ENCODE measurements at places on chromosomes 11 and 22.
A peak's percentile ranks its signal among the peaks of the same experiment; 100 is the strongest.

DNA sequence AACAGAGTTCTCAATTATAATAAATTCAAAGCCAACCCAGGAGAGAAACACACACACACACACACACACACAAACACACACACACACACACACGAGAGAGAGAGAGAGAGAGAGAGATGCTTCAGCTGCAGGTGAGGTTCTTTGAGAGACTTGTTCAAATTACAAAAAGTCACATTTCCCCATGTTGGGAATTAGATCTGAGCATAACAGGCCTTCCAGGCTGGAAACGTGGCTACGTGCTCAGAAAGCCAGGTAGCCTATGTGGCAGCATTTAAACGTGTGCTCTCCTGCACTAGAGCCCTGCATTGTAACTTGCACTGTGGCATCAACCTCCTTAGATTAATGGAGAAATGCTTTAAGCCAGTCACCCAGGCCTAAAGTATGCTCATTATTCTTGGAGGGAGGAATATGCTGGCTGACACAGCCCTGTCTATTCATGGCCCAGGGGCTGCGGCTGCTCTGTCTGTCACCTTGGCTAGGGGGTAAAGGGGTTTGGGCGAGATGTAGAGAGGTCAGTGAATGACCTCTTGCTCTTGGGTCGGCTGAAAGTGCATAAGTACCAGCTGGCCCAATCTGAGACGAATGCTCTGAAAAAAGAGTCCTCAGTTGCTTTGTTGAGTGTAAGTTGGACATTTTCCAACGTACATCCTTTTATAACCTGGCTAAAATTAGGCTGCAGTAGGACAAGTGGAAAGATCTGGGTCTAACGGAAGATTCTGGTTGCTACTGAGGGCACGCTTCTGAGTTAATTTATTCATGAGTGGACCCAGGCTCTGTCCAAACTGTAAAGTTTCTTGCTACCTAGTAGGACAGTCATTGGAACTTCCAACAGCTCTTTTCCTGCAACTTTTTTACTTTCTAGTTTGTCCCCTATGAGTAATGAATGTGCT is 171.1 kb upstream of the SEZ6L start:
- DNase-seq, result no peak

GRCh38 chr11:86799680-86800075 is 664 bp upstream of the PRSS23 start:
- DNase-seq, result peak; percentile 52

DNA sequence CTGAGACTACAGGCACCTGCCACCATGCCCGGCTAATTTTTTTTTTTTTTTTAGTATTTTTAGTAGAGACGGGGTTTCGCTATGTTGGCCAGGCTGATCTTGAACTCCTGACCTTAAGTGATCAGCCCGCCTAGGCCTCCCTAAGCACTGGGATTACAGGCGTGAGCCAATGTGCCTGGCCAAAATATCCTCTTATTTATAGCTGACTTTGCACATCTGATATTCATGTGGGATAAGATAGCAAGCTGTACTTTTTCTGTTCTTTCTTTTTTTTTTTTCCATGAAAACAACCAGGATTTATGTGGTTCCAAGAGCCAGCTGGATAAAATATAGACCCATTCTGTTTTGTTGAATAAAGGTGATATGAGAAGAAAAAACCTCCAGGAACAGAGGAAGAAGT is 12.1 kb upstream of the XBP1 start:
- DNase-seq, result no peak

DNA sequence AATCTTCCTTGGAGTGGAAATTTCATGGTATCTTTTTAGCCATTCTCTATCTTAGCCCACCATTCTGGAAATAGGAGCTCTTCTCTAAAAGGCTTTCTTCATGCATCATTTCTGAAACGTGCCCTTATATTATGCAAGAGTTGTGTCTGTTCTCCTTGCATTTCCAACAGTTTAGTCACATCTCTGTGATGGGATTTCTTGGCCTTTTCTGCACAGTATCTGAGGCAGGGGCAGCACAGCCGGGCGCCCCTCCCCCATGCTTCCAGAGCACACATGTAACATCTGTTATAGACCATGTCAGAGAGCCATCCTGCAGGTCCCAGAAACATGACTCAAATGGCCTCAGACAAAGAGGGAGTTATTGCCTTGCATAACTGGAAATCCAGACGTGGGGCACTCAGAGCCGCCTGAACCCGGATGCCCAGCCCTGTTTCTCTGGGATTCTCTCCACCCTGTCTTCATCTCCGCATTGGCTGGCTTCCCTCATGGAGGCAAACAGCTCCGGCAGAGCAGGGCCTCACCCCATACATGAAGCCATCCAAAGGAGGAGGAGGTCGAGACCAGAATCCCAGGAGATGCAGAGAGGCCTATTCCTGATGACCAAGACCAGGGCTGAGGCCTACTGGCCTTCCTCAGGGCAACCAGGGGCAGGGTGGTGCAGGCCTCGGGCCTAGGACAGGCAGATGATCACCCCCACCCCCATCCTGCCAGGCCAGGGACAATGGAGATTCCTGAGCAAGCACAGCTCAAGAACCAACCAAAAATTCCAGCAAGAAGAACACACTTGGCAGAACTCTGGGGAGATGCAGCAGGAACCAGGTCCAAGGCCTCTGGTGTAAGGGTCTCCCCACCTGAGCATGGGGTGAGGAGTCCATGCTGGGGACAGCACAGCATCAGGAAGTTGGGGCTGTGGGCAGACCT is 61.3 kb downstream of the IGLL5 start:
- no peak for DNase-seq

- DNase-seq, result no peak
These were observed 11.9 kb upstream of the PRG2 start for GRCh38 chr11:57402188-57403002.

DNA sequence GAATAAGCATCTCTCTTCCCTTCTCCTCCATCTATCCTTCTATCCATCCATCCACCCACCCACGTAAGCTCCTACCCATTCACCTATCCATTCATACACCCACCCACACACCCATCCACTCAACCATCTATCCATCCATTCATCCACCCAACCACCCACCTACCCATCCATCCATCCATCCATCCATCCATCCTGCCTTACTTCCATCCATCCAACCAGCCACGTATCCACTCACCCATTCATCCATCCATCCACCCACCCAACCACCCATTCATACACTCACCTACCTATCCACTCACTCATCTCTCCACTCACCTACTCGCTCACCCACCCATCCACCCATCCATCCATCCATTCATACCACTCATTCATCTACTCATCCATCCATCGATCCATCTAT is 13.2 kb downstream of the TNNT3 start:
- no peak for DNase-seq

GRCh38 chr11:20250644-20251247 is 90.5 kb upstream of the DBX1 start:
- no peak for DNase-seq

GRCh38 chr11:72012897-72013721 is 14.4 kb downstream of the IL18BP start:
- DNase-seq, result peak; percentile 64

- no peak for DNase-seq
These were observed 25.6 kb downstream of the APLP2 start for GRCh38 chr11:130095326-130095725.

- no peak for DNase-seq
These were observed at the start of gene FBLN1 for GRCh38 chr22:45502215-45503049. FBLN1 (plus strand) TSS chr22:45502883; CDS start chr22:45502986, 103 bp downstream.

GRCh38 chr11:44010789-44011251 is 37.0 kb upstream of the ACCSL start:
- peak; percentile 8 for DNase-seq

DNA sequence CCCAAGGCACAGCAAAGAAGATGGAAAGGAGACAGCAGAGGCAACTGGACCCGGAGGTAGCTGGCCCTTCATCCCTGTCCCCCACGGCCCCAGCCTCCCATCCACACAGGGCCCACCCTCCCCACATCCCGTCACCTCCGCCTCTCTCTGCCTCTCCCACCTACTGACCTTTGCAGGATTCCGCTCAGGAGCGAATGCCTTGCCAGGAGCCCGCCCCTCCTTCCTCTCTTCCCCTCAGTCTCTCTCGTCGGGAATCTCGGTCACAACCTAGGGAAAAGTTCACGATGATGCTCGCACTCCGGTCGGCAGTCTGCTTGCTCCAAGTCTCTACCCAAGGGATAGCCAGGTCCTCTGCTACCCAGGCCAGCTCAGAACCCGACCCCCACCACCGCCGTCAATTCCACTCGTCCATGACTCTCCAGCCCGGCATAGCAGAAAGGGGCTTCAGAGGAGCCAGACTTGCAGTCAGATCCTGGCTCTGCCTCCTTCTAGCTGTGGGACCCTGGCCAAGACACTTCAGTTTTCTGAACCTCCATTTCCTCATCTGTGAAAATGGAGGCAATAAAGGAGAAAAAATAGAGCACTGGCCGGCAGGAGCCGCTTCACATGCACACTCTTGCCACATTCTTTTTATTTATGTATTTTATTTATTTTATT is 10.2 kb downstream of the AHNAK start:
- DNase-seq, result no peak

- no peak for DNase-seq
These were observed 14.7 kb downstream of the DEPDC5 start for GRCh38 chr22:31768422-31769059.

DNA sequence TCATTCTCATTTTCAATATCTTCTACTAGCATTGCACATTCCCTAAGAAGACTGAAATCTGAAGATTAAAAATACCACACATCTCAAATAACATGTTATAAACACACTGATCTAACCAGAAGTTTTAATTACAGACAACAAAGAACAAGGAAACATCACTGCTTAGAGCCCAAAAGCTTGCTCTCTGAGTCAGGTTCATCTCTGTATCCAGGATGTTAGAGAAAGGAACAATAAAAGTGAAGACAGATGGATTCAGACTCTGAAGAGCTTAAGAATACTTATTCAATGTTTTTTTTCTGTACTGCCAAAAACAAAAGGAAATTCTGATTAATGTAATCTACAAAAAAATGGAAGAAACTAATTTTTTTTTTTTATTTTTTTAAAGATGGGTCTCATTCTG is 16.5 kb downstream of the RDX start:
- DNase-seq, result no peak

GRCh38 chr11:57640068-57640800 is 9.5 kb downstream of the YPEL4 start:
- no peak for DNase-seq

DNA sequence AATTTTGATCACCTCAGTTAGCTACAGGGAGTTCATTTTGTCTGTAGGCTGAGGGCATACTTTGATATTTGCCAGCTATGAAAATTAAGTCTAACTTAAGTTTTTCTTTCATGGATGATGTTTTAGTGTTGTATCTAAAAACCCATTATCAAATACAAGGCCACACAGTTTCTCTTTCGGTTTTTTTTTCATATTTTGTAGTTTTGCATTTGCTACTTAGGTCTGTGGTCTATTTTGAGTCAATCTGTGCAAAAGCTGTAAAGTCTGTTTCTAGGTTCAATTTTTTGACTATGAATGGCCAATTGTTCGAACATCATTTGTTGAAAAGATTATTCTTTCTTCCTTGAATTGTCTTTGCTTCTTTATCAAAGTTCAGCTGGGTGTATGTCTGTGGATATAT is 895.6 kb upstream of the ANO3 start:
- no peak for DNase-seq

- no peak for DNase-seq
These were observed 52.2 kb upstream of the PAX6 start for GRCh38 chr11:31863170-31863832.

DNA sequence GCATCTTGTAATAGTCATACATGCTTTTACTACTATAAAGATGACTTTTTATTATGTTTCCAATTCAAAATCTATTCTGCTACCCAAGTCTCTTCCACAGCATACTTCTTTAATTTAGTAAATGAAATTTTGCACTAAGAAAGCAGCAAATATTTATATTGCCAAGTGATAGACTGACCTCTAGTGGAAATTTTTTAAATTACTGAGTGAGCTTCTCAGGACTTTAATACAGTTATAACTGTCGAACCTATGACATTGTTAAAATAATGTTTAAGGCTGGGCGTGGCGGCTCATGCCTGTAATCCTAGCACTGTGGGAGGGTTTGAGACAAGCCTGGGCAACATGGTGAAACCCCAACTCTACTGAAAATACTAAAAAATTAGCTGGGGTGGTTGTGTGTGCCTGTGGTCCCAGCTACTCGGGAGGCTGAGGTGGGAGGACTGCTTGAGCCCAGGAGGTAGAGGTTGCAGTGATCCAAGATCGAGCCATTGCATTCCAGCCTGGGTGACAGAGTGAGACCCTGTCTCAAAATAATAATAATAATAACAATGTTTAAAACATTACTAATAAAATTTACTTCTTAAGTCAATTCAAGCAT is 27.3 kb downstream of the STK33 start:
- DNase-seq, result no peak

GRCh38 chr11:27004103-27004502 is 10.2 kb downstream of the FIBIN start:
- DNase-seq, result no peak

GRCh38 chr11:103970701-103971249 is 65.7 kb upstream of the DDI1 start:
- DNase-seq, result no peak

DNA sequence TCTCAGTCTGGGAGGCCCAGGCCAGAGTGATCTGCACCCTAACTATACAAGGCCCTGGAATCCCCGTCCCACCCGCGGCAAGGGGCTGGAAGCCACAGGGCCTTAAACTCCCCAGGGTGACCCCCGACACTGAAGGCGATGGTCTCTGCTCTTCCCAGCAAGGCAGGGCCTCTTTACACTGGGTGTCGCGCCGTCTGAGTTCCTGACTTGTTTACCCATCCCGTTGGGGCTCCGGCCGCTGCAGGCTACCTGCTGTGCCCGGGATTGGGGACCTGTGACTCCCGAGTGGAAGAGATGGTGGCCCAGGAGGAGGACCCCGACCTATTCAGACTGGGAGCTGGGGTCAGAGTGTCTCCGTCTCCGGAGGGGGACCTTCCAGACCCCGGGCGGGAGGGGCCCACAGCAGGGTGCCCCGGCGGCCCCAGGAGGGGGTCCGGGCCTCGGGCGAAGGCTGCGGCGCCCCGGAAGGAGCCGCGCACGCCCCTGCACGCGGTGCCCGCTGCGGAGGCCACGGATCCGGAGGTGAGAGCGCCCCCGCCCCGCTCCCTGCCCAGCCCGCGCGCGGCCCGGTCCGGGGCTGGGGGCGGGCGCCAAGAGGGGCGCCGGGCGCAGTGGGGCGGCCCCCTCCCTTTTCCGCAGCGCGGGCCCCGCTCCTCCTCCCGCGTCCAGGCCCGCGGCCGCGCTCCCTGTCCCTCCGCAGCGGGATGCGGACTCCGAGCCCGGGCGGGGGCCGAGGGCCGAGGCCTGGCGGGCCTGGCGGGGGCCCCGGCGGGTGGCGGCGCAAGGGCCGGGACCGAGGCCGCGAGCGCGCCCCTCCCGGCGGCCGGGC is 560 bp upstream of the MPPED1 start:
- peak; percentile 72 for DNase-seq

DNA sequence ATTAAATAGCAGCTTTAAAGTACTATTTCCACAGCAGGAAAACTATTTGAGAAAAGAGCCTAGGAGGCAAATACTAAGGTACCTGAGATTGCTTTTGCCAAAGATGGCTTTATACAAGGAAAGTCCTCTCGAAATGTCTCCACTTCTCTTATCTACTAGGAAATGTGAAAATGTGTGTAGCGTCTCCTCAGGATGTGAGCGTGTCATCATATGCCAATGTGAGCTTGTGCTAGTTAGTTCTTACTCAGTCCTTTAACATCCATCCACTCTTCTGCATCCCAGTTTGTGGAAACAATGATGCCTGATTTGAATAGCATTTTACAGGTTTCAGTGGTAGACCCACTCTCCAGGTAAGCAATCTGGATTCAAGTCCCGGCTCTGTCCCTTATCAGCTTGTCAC is 421.0 kb downstream of the DYNC2H1 start:
- no peak for DNase-seq

- DNase-seq, result no peak
These were observed 678 bp downstream of the CD248 start for GRCh38 chr11:66315921-66316811.
